ENCODE measurements at places on chromosomes 7 and 10.

DNA sequence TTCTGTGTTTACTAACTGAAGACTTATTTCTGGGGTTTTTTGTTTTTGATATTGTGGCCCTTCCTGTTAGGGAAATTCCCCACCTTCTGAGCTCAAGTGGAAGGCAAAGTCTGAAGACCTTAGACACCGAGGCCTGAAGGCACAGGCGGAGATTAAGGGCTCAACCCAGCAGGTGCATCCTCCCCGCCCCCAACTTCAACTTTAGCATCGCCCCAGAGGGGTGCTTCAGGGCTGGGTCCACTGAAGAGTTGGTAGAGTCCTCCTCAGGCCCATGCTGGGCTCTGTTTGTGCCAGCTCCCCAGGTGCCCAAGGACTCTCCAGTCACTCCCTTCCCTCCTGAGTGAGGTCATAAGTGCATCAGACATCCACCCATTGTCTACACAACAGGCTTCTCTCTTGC is 9.4 kb upstream of the PPIA start:
- H3K4me1 ChIP-seq: no peaks in the 10 kb centered on the region
- H3K27me3 ChIP-seq: no peaks in the 10 kb centered on the region
- DNase-seq: no peak
- no peak overlapping the region for H3K4me3 ChIP-seq
- H3K36me3 ChIP-seq: no peaks in the 10 kb centered on the region

DNA sequence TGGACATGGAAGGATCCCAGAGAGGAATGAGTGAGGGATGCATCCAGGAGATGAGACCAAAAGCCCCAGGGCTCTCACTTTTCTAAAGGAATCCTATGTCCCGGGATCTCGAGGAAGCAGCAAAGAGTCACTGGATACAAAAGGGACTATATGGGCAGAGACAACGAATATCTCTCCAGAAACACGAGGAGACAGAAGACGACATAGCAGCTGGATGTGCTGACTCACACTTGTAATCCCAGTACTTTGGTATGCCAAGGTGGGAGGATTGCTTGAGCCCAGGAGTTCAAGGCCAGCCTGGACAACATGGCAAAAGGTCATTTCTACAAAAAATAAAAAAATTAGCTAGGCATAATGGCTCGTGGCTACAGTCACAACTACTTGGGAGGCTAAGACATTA is 24.7 kb upstream of the MSMB start:
- H3K27ac ChIP-seq: no peak overlapping the region
- H3K4me1 ChIP-seq: no peaks in the 10 kb centered on the region
- H3K36me3 ChIP-seq: no peaks in the 10 kb centered on the region
- no peak for DNase-seq
- H3K4me3 ChIP-seq: no peak overlapping the region

- H3K36me3 ChIP-seq: no peaks in the 10 kb centered on the region
- DNase-seq: no peak
- H3K4me3 ChIP-seq: peak overlapping the region; percentile 73
- H3K27ac ChIP-seq: peak overlapping the region; percentile 100
- peaks cover 22% of the 10 kb centered on the region for H3K4me1 ChIP-seq
These were observed 2.0 kb upstream of the KMT2E start for GRCh38 chr7:105011831-105012502.

GRCh38 chr7:156772725-156773124 is 120.3 kb downstream of the LMBR1 start:
- H3K27ac ChIP-seq: no peak overlapping the region
- no peaks in the 10 kb centered on the region for H3K4me1 ChIP-seq
- no peaks in the 10 kb centered on the region for H3K36me3 ChIP-seq
- DNase-seq: no peak

GRCh38 chr10:110344622-110345021 is 39.9 kb upstream of the SMNDC1 start:
- no peaks in the 10 kb centered on the region for H3K4me1 ChIP-seq
- H3K27ac ChIP-seq: no peak overlapping the region
- H3K36me3 ChIP-seq: no peaks in the 10 kb centered on the region
- no peaks in the 10 kb centered on the region for H3K27me3 ChIP-seq
- no peak overlapping the region for H3K4me3 ChIP-seq

DNA sequence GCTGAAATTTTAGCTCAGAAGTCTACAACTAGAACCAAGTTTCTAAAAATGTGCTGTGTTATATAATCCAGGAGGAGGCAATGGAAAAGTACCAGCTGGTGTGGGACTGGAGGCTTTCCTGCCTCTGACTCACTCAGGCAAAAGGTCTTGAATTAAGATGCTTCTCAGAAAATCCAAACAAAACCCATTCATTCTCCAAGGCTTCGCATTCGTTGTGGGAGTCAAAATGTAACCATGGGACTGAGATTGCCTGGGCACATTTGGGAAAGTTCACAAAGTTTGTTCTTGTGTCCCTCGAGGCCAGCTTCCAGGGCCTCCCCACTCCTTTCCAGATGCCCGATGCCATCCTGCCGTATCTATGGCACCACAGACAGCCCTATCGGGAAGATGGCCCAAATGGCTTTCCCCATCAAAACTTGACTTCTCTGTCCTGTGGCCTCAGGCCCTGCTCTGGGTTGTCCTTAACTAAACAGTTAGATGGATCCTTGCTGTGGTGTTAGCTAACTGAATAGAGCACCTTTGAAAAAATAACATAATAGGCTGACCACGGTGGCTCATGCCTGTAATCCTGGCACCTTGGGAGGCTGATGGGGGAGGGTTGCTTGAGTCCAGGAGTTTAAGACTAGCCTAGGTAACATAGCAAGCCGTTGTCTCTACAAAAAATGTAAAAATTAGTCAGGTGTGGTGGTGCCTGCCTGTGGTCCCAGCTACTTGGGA is 180.5 kb downstream of the PFKFB3 start:
- no peak overlapping the region for H3K4me3 ChIP-seq
- peak overlapping the region; percentile 25 for H3K27ac ChIP-seq
- DNase-seq: no peak
- no peaks in the 10 kb centered on the region for H3K36me3 ChIP-seq

- H3K4me3 ChIP-seq: peak overlapping the region; percentile 87
- no peak for DNase-seq
- peak overlapping the region; percentile 87 for H3K27ac ChIP-seq
- peaks cover 47% of the 10 kb centered on the region for H3K4me1 ChIP-seq
These were observed 858 bp downstream of the COPS6 start for GRCh38 chr7:100089458-100090196.

DNA sequence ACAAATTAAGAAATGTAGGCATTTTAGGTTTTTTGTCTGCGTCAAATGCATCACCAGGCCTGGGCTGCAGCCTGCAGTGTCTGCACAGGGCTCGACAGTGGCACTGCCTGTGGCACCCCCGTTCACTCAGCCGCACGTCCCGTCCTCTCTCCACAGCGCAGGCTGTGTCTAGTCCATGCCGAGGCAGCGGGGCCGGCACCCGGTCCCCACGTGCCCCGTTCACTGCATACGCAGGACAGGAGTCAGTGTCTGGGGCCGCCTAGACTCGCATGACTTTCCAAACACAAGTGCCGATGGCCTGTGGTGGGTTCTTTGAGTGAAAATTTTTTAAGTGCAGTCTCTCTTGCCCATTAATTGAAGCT is 446.4 kb downstream of the PTPRN2 start:
- no peaks in the 10 kb centered on the region for H3K4me1 ChIP-seq
- no peaks in the 10 kb centered on the region for H3K27me3 ChIP-seq
- H3K27ac ChIP-seq: no peak overlapping the region
- no peaks in the 10 kb centered on the region for H3K36me3 ChIP-seq
- H3K4me3 ChIP-seq: no peak overlapping the region
- DNase-seq: no peak

DNA sequence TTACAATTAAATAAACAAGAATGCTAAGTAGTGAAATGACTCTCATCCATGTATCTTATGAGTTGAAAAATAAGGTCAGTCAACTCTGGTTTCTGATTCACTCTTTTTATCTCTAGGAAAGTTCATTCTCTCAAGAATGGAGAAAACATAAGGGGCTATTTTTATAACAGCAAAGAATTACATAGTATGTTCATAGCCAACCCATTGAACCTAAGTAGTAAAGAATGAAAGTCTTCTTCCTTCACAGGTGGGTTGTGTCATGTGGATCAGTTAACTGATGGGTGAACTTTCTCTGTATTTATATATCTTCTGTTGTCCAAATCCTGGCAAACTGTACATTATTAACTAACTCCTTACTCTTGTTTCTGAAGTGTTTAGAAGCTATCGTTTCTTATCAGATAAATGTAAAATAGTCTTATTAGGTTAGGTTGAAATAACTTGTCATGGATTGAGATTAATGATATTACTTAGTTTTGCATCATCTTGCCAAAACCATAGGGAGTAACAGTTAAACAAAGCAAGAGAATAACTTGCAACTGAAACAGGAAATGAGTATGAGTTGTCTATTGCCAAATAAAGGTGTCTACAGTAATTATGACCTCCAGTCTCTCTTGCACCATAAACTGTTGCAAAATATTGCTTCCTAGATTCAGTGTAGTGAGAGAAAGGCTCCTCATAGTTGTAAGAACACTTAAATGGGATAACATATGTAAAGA is 86.8 kb downstream of the ANKRD7 start:
- DNase-seq: no peak
- H3K27ac ChIP-seq: no peak overlapping the region
- no peaks in the 10 kb centered on the region for H3K4me1 ChIP-seq
- H3K27me3 ChIP-seq: no peaks in the 10 kb centered on the region
- no peaks in the 10 kb centered on the region for H3K36me3 ChIP-seq

GRCh38 chr7:81534996-81535395 is 234.9 kb downstream of the HGF start:
- DNase-seq: no peak
- H3K36me3 ChIP-seq: no peaks in the 10 kb centered on the region
- H3K4me1 ChIP-seq: no peaks in the 10 kb centered on the region
- no peak overlapping the region for H3K4me3 ChIP-seq
- H3K27me3 ChIP-seq: no peaks in the 10 kb centered on the region
- H3K27ac ChIP-seq: no peak overlapping the region

GRCh38 chr10:18690541-18690940 is 31.3 kb downstream of the ARL5B start:
- no peaks in the 10 kb centered on the region for H3K4me1 ChIP-seq
- no peaks in the 10 kb centered on the region for H3K36me3 ChIP-seq
- DNase-seq: no peak
- H3K4me3 ChIP-seq: no peak overlapping the region
- H3K27me3 ChIP-seq: no peaks in the 10 kb centered on the region
- H3K27ac ChIP-seq: no peak overlapping the region

DNA sequence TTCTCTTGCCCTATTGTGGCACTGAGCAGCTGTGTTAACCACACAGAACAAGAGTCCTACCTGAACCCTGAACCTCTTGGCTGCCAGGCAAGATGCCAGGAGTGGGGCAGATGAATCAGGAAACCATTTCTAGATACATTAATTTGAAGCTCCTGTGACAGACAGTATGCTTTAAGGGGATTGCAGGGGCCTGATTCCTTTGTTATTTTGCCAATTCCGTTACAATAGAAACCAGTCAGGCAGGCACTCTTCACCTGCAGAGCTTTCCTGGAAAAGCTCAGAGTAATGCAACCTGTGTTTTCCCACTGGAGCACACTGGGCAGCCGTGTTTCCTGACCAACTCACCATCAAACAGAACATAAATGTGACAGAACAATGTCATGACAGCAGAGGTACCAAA is 233.1 kb downstream of the BMPER start:
- no peak overlapping the region for H3K4me3 ChIP-seq
- no peaks in the 10 kb centered on the region for H3K36me3 ChIP-seq
- peaks cover 8% of the 10 kb centered on the region for H3K4me1 ChIP-seq

GRCh38 chr10:111137007-111137406 is 60.2 kb downstream of the ADRA2A start:
- no peak overlapping the region for H3K27ac ChIP-seq
- H3K4me3 ChIP-seq: no peak overlapping the region
- no peaks in the 10 kb centered on the region for H3K4me1 ChIP-seq
- DNase-seq: no peak
- H3K27me3 ChIP-seq: no peaks in the 10 kb centered on the region

- H3K4me1 ChIP-seq: peaks cover 18% of the 10 kb centered on the region
- H3K4me3 ChIP-seq: no peak overlapping the region
- no peak overlapping the region for H3K27ac ChIP-seq
- H3K36me3 ChIP-seq: no peaks in the 10 kb centered on the region
These were observed 328.6 kb upstream of the COBL start for GRCh38 chr7:51645255-51645654.

DNA sequence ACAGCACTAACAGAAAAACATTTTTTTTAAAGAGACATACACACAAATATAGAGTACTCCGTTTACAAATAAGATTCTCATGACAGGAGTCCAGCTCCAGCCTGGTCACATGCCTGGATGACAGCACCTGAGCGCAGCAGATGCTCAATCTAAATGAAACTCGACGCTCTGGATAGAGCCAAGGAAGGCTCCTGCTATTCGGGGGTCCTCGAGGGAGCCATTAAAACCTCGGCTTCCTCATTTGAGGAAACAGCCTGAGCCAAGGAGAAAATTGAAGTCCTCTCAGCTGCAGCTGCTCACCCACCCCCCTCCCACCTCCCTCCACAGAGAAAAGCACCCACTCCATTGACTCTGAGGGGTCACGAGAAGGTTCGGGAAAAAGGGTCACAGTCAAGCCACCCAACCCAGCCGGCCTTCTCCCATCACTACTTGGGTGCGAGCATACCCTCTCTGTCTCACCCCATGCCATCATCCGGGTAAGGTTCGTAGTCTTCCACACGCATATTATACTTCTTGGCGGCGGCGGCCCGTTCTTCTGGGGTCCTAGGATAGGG is 673 bp downstream of the NDUFB8 start:
- peak overlapping the region; percentile 82 for H3K27ac ChIP-seq
- peak overlapping the region; percentile 82 for H3K4me3 ChIP-seq
- no peaks in the 10 kb centered on the region for H3K27me3 ChIP-seq
- no peak for DNase-seq
- peaks cover 9% of the 10 kb centered on the region for H3K36me3 ChIP-seq

DNA sequence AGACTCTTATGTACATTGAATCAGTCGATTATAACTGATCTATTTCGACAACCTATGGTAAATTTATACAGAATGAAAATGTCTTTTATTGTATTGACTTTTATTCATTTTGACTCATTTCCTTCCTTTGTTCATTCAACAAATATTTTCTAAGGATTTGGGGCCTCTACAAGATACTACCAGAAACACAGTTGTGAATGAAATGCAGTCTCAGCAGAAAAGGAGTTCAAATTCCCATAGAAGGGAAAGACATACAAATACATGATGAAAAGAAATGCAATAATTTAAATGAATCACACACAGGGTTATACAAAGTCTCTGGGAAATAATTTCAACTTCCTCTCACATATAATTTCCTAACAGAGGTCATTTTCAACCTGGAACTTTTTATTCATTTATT is 134.0 kb upstream of the SEMA3A start:
- no peaks in the 10 kb centered on the region for H3K36me3 ChIP-seq
- no peak overlapping the region for H3K4me3 ChIP-seq
- no peaks in the 10 kb centered on the region for H3K27me3 ChIP-seq
- no peak for DNase-seq
- no peak overlapping the region for H3K27ac ChIP-seq

DNA sequence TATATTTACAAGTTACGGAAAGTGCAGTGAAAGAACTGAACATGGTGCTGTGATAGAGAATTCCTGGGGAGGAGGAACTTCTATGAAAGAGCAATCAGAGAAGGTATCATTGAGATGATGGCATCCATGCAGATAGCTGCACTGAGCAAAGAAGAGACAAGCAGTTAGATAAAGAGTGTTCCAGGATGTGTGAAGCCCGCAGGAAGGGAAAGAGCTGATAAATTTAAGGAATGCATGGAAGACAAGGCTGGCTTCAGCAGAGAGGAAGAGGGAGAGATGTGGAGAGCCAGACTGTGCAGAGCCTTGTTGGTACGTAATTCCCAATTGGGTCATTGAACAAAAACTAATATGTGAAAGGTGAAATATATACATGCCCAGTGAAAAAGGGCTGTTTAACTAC is 538.9 kb downstream of the INHBA start:
- DNase-seq: no peak
- no peak overlapping the region for H3K4me3 ChIP-seq
- no peaks in the 10 kb centered on the region for H3K27me3 ChIP-seq

- no peak overlapping the region for H3K4me3 ChIP-seq
- no peak overlapping the region for H3K27ac ChIP-seq
- no peak for DNase-seq
- H3K4me1 ChIP-seq: no peaks in the 10 kb centered on the region
- no peaks in the 10 kb centered on the region for H3K36me3 ChIP-seq
These were observed 43.2 kb downstream of the MYO1G start for GRCh38 chr7:44935583-44935982.

Data from esophagus squamous epithelium (tissue), 5 donors.